ENCODE measurements at places on chromosomes 2 and 18.

GRCh38 chr2:127128445-127128904, 21.5 kb upstream of the BIN1 start:
- DNase-seq: no peak

- DNase-seq: no peak
These were observed 289.2 kb upstream of the CCDC68 start for GRCh38 chr18:55248495-55248894.

DNA sequence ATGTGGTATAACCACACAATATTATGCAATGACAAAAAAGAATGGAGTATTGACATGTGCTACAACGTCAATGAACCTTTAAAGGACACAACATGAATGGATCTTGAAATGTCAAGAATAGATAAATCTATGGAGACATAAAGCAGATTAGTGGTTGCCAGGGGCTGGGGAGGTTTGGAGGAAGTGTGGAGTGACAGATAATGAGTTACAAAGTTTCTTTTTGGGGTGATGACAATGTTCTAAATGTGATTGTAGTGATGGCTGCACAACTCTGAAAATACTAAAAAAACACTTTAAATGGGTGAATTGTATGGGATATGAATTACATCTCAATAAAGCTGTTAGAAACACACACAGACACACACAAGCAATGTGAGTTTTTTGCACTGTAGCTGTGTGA, 37.4 kb upstream of the C1D start:
- no peak for DNase-seq

- no peak for DNase-seq
These were observed 45.7 kb upstream of the SNED1 start for GRCh38 chr2:240952496-240953246.

DNA sequence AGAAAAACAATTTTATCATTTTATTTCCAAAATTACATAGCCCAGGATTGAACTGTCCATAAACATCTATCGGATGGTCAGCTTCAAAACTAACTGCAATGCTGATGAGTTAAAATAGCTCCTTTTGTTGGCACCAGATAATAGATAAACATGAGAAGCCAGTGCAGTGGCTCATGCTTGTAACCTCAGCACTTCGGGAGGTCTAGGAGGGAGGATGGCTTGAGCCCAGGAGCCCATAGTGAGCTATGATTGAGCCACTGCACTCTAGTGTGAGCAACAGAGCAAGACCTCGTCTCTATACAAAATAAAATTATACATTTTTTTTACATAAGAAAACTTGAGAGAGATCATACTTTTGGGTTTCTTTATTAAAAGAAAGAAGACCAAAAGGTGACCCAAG, 34.6 kb upstream of the IMPA2 start:
- DNase-seq: no peak

DNA sequence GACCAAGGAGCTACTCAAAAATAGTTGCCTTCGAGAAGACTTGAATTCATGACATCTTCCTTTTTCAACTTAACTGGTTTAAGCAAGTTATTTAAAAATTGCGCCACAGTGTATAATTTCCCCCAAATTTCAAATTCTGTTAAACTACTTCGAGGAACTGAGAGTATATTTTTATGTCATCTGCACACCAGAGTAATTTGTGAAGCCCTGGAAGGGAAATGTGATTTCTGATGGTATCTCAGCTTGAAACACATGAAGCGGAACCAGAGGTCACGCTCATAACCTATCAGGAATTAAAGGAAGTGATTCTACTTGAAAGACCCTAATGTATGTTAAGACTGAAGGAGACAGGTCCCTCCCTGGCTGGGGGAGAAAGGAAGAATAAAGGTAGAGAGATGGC, 33.9 kb upstream of the DARS1 start:
- no peak for DNase-seq

DNA sequence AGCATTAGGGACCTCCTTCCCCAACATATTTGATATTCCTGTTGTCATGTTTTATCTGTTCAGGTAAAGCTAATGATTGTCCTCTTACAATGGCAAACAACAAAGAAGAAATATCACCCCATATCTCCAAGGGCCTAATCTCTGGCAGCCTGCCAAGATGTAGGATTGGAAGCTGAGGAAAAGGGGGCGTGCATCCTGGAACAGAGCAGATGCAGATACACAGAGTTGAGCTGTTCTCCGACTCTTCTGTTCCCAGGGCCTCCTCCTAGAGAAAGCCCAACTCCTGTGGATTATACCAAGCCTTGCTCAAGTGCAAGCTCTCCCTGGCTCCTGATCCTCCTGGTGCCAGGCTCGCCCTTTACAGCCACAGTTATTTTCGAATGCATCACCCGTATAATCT, 35.2 kb upstream of the CD207 start:
- DNase-seq: no peak

- DNase-seq: no peak
These were observed 149.4 kb upstream of the CDH20 start for GRCh38 chr18:61183798-61184197.

- no peak for DNase-seq
These were observed 246.6 kb downstream of the EIPR1 start for GRCh38 chr2:3130889-3131635.
